ENCODE measurements at places on chromosomes 13 and 19.

GRCh38 chr19:13821292-13821691 is 26.0 kb downstream of the ZSWIM4 start:
- DNase-seq = no peak

DNA sequence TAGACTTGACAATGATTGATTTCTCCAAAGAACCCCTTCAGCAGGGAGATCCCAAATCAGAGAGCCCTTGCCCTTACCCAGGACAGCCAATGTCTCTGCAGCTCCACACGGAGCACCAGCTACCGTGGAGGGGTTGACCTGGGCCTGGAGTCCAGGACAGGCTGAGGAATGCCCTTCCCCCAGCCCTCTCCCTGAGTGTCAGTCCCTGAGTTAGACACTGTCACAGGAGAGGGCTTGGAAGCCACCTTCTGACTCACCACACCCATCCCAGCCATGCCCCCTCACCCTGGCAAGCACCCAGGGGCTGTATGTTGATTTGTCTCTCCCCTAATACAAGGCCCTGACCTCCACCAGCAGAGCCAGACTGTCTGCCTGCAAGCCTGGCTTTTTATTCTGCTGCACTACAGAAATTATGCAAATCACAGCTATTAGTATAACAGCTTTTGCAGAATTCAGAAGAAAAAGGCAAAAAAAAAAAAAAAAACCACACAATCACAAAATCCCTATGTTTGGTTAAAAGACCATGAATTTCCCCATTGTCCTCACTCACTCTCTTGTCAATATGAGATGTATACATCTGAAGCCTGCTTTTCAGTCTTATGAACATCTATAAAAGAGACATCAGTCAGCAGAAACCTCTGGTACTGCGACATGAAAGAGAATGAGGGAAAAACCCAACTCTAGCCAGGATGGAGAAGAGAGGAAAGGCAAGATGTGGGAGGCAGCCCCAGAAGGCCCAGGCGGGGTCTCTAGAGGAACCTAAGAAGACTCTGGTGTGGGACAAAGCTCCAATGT is 240.7 kb downstream of the UQCRFS1 start:
- no peak for DNase-seq

DNA sequence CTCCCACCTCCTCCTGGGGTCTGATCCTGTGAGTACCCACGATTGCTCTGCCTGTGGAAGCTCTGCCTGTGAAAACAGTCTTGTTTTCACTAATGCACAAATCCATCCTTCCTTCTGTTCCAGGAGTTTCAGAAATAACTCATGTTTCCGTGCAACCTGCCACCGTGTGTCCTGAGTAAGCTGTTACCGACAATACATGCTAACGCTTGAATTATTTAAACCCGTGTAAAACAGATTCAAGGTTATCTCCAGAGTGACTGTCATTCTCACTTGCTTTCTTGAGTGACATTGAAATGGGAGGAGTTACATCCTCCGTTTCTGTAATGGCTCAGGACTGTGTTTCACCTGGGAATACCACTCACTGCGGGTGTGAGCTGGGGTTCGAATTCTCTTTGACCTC is 24.9 kb downstream of the GPR12 start:
- DNase-seq = no peak

GRCh38 chr13:81246556-81246955 is 905.6 kb upstream of the SPRY2 start:
- DNase-seq = no peak

GRCh38 chr13:44399074-44399473 is 25.4 kb downstream of the SERP2 start:
- DNase-seq = no peak

DNA sequence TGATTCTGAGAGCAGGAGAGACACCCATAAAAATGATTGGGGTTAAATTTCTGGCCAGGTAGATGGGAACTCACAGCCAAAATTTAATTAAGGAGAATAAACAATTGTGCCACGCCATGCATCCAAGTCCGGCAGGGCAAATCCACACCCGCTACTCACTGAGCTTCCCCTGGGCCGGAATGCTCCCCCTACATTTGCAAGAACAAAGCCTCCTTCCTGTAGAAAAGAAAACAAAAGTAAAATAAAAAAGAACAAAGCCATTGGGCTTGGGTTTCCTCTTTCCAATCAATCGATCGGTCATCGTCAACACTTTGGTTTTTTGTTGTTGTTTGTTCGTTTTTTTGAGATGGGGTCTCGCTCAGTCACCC is 30.2 kb upstream of the TFDP1 start:
- no peak for DNase-seq

- DNase-seq = no peak
Observed at GRCh38 chr13:36696410-36697010, 22.7 kb downstream of the SERTM1 start.

- no peak for DNase-seq
Observed at GRCh38 chr19:41023193-41023592, 32.1 kb downstream of the CYP2B6 start.

DNA sequence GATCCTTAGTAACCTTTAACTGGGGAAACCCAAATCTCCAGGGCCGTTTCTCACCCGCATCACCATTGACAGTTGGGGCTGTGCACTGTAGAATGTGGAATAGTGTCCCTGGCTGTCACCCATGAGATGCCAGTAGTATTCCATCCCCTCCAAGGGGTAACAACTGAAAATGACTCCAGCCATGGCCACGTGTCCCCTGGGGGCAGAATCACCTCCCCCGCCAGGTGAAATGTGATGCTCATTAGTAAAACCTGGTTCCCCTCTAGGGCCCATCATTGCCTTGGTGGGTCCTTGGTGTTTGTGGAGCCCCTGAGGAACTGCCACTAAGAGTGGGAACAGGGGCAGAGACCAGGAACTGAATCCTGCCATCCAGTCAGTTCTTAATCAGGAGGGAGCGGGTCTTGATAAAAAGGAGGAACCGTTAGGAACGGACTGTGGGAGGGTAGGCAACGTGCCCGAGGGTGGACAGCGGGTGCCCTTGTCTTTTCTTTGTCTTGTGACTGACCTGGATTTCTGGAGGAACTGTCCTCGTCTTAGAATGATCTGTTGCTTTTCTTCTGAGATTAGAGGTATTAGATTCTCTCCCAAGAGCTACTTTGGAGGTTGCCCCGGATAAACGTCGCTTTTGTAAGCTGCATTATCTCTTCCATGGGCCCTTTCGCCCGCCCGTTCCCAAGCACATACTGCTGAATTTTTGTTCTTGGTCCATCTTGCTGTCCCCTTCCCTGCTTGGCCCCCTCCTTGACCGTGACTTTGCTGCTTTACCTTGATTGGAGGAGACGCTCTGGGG is 3.5 kb downstream of the MYO9B start:
- DNase-seq = peak; percentile 60

GRCh38 chr19:39596911-39597310 is 5.4 kb upstream of the LGALS13 start:
- DNase-seq = no peak

- peak; percentile 69 for DNase-seq
Observed at GRCh38 chr13:102947745-102948405, 102.0 kb downstream of the ERCC5 start.

DNA sequence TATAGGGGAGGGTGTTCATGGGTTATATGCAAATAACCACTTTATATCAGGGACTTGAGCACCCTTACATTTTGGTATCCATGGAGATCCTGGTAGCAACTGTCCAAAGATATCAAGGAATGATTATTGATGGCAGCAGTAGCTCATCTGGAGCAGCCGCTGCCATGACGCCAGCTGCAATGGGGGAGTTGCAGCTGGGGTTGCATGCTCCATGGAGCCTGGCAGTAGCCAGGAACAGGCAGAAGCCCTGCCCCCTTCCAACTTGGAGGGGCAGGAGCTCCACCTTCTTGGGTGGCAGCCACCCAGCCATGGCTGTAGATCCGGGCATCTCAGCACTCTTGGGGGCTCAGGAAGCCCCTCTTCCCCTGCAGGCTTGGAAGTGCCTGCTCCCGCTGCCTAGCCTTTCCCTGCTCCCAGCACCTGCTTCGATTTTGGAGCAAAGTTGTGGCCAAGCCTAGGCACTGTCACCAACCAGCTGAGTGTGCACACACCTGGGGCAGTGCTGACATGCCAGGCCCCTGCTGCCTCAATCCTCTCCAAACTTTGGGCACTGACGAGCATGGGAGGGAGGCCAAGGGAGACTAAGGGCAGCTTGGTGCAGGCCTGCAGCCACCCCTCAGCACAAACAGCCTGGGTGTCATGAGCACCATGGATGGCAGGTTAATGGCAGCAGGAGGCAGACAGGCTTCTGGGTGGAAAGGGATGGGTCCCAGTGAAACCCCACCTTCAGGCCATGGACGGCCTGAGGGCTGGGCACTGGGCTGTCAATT is 235.6 kb upstream of the CSNK1A1L start:
- DNase-seq = no peak

DNA sequence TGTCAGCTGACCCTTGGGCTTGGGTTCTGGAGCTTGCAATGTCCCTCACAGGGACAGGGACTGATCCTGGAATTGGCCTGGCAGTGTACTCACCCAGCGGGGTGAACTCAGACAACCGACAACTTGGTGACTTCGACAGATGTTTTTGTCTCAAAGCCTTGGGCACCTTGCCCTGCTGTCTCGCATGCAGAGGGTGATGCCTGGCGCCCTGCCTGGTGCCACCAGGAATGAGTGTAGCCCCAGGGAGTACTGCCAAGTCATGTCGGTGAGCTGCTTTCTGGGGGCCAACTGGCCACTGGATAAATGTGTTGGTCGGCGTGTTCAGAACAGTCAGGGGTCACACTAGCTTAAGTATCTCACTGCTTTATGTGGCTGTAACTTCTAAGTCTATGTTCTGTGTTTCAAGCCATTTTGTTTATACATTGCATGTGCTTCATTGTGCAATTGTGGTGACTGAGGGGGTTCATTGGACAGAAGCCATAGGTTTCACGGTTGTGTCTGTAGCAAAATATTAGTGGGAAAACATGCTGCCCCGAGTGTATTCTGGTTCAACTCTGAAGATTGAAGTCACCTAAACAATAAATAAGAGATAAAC is 96.3 kb upstream of the TNFSF11 start:
- DNase-seq = no peak

DNA sequence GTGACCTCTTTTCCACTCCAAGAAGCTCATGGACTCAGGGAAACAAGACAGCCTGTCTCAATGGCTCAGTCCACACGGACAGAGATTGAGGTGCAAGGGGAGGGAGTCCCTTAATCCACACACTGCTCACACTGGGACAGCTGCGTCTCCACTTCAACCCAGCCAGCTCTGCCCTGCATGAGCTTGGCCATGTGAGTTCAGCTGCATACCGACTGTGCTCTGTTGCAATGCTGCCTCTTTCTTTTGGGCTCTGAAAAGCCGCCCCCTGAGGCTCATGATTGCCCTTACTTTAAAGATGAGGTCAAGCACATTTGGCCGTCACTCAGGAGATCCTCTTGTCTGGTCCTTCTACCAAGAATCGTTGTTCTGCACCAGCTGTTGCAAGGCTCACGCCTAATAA is 64.8 kb upstream of the KCTD15 start:
- DNase-seq = no peak

- no peak for DNase-seq
Observed at GRCh38 chr19:48689449-48689848, 6.3 kb upstream of the FUT2 start.

DNA sequence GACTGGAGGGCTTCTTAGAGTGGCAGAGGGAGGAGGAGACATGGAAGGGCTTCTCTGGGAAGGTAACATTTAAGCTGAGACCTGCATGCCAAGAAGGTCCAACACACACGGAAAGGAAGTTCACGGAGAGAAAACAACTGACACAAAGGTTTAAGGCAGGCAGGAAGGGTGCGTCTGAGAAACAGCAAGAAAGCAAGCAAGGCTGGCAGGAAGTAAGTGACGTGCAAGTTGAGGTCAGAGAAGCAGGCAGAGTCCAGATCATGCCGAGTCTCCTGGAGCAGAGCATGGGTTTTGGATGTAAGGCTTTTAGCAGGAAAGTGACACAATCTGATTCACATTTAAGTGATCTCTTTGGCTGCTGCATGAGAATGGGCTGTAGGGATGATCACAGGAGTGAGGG is 60.5 kb downstream of the ATP7B start:
- DNase-seq = no peak

DNA sequence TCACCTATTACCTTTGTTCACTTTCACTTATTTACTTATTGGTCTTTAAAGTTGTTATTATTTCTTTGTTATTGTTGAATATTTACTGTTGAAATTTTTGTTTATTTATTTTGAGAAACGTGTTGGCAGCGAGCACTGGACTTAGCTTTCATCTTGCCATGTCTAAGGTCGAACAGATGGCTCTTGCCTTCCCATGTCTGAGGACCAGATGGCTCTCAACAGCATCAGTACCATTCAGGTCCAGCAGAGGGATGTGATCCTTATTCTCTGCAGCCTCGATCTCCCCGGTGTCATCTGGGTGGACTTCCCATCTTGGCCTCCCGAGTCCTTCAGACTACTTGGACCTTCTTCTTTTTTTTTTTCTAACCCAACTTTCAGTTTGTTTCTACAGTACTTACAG is 1437.6 kb downstream of the UQCRFS1 start:
- peak; percentile 55 for DNase-seq

GRCh38 chr19:7913652-7914051 is 978 bp upstream of the TGFBR3L start:
- DNase-seq = no peak

- DNase-seq = no peak
Observed at GRCh38 chr19:34979819-34980640, 16.0 kb upstream of the ZNF792 start.

DNA sequence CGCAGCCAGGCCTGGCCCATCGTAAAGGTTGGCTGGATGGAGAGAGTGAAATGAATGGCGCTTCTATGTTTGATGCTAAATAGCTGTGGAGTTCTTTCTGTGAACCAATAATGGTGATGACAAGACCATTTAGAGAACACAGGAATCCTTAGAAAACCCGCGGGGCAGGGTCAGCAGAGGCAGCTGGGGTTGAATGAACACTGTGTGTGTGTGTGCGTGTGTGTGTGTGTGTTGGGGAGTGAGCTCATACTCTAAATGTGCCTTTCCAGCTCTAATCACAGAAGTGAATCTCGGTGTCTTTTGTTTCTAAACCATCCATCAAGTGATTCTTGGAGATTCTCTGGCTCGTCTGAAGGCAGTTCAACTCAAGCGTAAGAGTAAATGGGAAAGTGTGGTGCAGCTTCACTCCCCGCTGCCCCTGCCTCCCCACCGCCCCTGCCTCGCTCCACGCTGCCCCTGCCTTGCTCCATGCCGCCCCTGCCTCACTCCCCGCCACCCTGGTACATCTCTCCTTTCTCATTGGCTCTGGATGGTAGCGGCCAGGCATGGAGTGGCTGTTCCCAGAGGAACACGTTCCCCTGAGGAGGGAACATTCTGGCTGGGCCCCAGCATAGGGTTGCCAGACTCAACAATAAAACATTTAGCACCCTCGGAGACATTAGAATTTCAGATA is 21.2 kb downstream of the TMPRSS9 start:
- no peak for DNase-seq
